ENCODE measurements at places on chromosomes 2 and 18. TPM values are rescaled to one million over a fixed set of nuclear protein-coding genes. Genes with fewer than 3 reads are reported as not detected.

- DNase-seq = no peak
These were observed 7.0 kb upstream of the SATB2 start for GRCh38 chr2:199464606-199465352.

GRCh38 chr2:187051350-187051749 lies 202.4 kb upstream of the ZSWIM2 start:
- no peak for DNase-seq

GRCh38 chr2:200225951-200226350 lies 80.5 kb upstream of the SPATS2L start:
- no peak for DNase-seq

DNA sequence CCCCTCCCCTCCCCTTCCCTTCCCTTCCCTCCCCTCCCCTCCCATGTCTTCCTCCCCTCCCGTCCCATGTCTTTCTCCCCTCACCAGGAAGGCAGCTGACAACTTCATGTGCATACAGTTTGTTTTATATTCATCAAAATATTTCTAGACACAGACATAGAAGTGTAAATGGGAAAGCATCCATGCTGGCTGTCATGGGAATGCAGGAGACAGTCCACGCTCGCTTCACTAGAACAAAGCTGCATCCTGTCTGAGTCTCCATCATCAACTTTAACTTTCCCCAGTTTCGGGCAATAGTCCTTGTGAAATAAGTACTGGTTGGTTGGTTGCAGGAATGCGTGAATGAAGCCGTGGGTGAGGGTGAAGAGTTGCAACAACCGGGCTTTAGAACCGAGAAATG lies 226.9 kb downstream of the DCDC2C start:
- DNase-seq = no peak

DNA sequence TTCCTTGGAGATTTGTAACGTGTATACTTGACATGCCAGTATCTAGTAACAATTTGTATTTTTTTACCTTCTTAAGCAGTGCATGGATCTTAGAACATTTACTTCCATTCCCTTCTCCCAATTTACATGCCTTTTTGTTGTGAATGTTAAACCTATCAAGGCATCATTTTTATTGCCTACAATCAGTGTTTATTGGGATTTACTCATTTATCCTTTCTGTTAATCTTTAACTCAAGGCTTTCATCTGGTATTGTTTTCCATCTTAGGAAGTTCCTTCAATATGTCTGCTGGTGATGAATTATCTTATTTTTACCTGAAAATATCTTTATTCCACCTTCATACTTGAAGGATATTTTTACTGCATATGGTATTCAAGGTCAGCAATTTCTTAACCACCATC lies 88.5 kb upstream of the EMILIN2 start:
- no peak for DNase-seq

Gene IFIH1
- 4.8 TPM for total RNA-seq

All from occipital lobe (tissue), 3 donors.